ENCODE measurements at places on chromosomes 6 and 20.
A peak's percentile ranks its signal among the peaks of the same experiment; 100 is the strongest.

GRCh38 chr6:107822176-107823046, 1.7 kb downstream of the SCML4 start:
- no peak for DNase-seq

GRCh38 chr6:54361188-54361587, 52.9 kb downstream of the TINAG start:
- no peak for DNase-seq

DNA sequence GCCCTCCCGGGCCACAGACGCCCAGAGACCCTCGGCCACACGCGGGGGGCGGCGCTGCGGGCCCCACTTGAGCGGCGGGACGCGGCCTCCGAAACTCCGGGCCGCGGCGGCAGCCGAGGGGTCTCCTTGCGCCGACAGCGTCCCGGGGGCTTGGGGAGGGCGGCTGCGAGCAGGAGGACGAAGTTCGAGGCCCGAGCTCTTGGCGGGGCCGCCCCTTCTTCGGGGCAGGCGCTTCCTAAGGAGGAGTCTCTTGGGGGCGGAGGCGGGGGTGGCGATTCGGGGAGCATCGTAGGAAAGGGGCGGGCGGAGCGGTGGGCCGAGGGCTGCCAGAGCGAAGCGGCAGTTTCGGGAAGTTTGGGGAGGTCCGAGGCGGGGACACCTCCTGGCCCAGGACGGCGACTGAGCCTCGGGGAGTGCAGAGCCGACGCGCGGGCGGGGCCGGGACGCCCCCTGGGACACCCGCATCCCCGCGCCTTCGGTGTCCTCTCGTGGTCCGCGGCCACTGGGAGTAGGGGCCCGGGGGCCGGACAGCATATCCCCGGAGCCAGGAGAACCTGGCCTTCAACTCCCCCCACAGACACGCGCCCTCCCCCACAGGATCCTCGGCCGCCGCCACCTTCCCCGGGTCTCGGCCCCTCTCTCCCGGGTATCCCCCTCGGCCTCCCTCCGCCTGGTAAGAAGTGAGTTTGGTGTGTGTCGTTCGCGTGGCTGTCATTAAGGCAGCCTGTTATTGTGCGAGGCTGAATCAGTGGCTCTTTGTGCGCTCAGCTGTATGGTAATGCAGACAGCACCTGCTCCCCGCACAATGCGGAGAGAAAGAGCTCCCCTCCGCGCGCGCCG, 613 bp upstream of the DLL1 start:
- peak; percentile 70 for DNase-seq

- no peak for DNase-seq
Observed at GRCh38 chr20:24983896-24984295, 8.7 kb downstream of the APMAP start.

GRCh38 chr6:158500016-158500735, 59.7 kb upstream of the TMEM181 start:
- no peak for DNase-seq

- no peak for DNase-seq
Observed at GRCh38 chr6:108091288-108091687, 16.7 kb upstream of the OSTM1 start.

GRCh38 chr6:109450801-109451200, 4.8 kb downstream of the MICAL1 start:
- DNase-seq: no peak

- DNase-seq: no peak
Observed at GRCh38 chr20:15639839-15640238, 933.4 kb downstream of the KIF16B start.

- no peak for DNase-seq
Observed at GRCh38 chr6:136123468-136123867, 126.6 kb downstream of the MTFR2 start.
